ENCODE measurements at places on chromosomes 5 and 9.

DNA sequence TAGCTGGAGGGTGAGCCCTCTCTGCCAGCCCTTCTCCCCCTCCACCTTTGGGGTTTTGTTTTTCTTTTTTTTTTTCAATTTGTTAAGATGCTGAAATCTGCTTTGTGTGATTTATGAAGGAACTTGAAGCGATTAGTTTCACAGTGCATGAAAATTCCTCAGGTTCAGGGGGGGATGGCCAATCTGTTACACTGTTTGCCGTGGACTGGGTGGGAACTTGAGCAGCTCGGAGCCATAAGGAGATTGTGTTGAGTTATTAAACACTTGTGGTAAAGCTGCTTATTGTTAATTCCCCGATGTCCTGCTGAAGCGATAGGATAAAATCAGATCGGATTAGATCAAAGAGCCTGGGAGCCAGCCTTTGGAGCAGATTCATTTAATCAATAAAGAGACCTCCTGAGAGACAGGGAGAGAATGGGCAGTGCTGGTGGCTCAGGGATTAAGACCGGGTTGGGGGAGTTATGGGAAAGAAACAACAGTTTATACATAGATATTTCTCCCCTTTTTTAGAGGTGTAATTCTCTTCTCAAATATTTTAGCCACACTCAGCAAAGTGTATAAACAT, 105.8 kb upstream of the SPATA31D4 start:
- DNase-seq, result no peak

GRCh38 chr9:5626727-5627634, 1.9 kb upstream of the RIC1 start:
- peak; percentile 57 for DNase-seq

DNA sequence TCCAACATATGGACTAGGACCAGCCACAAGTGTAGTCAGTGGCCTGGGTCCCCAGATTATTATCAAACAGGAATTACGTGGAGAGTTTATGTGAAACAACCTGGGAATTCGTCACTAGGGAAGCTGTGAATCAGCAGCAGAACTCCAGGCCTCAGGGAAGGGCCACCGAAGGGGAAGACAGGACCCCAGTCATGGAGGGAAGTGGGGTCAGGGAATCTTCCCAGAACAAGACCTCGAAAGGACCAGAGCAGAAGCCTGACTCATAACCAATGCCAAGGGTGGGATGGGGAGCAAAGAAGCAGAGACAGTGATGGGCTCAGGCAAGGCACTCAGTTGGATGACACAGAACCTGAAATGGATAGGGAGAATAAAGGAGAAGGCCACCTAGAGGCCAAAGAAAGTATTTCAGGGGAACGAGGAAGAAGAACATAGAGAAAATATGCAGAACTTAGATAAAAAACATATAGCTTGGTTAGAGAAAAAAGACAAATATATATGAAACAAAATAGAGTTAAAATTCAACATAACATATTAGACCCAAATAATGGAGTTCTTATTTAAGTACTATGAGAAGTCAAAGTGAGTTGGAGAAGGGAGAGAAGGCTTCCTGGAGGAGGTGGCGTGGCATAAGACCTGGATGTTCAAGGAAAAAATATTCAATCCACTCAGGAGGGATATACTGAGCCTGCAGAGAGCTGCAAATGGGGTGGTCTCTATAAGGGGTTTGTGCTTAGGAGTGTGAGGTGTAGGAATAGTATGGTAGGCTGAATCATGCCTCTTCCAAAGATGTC, 66.7 kb upstream of the CAST start:
- no peak for DNase-seq

DNA sequence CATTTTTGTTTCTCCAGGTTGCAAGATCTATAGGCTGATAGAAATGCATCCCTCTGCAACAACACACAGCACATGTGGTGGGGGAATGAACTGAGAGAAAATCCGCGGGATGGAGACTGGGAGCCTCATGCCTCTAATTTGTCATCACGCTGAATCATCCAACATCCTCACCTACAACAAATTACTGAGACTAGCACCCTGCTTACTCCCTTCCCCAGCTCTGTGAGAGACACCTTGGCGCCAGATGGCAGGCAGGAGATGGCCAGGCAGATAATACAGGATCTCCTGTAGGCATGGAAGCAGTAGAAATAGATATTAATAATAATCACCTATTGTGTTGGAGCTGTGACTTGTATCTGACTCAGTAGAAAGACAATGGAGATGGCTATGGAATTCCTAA, 276.9 kb downstream of the SEMA5A start:
- no peak for DNase-seq

DNA sequence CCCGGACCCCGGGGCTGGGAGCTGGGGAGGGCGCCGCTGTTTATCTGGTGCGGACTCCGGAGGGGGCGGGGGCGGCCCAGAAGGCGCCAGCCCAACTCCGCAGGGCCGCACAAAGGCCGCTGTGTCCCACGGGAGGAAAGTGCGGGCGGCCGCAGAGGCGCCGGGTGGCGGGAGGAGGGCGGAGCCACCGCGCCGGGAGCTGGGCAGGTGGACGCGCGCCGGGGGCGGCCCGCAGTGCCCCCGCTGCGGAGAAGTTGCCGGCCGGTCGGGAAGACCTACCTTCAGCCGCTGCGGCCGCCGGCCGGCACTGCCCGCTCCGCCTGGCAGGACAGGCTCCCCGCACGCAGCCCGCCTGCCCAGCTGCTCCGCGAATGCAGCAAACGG, 43.6 kb downstream of the NACC2 start:
- DNase-seq, result no peak
